AG09319 (cell line): ENCODE measurements at places on chromosomes 2 and 18.
A peak's percentile ranks its signal among the peaks of the same experiment; 100 is the strongest.

DNA sequence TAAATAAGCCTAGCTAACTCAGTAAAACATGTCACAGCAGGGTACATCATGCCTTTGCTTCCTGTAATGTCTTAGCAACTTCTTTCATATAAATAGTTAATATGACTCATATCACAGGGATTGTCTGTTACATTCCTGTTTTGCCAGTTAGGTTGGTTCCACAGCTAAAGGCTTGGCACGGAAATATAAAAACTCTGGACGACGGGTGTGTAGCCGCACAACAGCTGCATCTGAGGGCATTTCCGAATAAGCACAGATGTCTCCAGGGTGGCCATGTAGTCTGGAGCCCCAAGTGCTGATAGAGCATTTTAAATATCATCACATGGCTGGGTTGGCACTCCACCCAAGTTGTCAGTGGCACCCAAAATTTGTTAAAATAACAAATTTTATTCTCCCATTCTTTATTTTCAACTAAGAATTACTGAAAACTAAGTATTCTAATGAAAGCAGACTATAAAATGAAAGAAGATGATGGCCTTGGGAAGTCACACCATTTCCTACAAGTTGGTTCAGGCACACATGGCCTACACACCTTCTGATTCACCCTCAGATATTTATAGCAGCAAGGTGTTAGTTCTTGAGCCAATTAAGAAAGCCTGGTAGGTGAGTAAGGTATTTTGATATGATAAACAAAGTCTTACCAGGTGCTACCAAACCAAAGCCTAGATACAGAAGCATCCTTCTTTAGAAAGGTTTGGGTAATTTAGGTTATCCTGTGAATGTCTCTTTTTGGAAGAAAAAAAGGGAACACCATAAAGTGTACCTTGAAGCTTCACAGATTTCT lies 61.8 kb upstream of the STK17B start:
- DNase-seq, result no peak

GRCh38 chr18:23619388-23619881 lies 33.1 kb upstream of the NPC1 start:
- DNase-seq, result no peak

- DNase-seq, result no peak
Observed at GRCh38 chr18:32297579-32298170, 107.8 kb downstream of the MEP1B start.

DNA sequence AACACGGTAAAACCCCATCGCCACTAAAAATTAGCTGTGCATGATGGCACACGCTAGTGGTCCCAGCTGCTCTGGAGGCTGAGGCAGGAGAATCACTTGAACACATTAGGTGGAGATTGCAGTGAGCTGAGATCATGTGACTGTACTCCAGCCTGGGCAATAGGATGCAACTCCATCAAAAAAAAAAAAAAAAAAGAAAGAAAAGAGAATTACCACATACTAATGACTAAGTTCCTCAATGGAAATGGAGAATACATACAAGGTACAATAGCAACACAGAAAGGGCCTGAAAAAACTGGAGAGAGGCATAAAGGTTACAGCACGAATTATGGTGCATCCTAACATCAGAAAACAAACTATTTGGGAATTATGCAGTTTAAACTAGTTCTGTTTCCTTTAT lies 81.3 kb downstream of the CDH2 start:
- DNase-seq, result no peak

DNA sequence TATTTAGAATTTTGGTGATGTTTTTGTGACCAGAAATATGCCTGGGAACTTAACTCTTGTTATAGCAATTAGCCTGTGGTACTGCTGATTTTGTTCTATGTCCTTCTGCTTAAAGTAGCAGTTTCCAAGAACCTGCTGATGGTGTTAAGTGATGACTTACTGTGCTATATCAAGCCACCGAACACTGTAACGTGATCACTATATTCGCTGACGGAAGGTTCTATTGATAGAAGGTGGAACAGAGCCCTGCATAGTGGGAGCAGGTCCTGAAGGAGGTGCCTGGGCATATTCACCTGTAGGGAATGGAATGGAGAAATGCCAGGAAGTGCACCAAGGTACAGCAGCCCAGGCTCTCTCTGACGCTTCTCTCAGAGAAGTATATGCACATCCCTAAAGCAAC lies 76.8 kb downstream of the UXS1 start:
- no peak for DNase-seq

DNA sequence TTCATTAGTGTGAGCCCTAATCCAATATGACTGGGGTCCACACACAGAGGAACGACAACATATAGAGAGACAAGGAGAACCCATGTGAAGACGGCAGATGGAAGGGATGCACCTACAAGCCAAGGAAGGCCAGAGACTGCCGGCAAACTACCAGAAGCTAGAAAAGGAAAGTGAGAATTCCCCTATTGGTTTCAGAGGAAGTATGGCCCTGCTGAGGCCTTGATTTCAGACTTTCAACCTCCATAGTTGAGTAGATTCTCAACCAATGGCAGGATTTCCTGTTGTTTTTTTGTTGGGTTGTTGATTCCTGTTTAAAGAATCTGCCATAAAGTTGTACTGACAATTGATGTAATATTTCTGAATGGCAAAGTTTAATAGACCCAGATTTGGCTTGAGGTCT lies 241.5 kb downstream of the SATB2 start:
- no peak for DNase-seq

GRCh38 chr2:232286001-232286868 lies 92.3 kb upstream of the ALPP start:
- no peak for DNase-seq

- DNase-seq, result no peak
Observed at GRCh38 chr2:3807853-3808252, 104.5 kb downstream of the DCDC2C start.

- no peak for DNase-seq
Observed at GRCh38 chr2:110837446-110838409, 105.4 kb downstream of the ACOXL start.

DNA sequence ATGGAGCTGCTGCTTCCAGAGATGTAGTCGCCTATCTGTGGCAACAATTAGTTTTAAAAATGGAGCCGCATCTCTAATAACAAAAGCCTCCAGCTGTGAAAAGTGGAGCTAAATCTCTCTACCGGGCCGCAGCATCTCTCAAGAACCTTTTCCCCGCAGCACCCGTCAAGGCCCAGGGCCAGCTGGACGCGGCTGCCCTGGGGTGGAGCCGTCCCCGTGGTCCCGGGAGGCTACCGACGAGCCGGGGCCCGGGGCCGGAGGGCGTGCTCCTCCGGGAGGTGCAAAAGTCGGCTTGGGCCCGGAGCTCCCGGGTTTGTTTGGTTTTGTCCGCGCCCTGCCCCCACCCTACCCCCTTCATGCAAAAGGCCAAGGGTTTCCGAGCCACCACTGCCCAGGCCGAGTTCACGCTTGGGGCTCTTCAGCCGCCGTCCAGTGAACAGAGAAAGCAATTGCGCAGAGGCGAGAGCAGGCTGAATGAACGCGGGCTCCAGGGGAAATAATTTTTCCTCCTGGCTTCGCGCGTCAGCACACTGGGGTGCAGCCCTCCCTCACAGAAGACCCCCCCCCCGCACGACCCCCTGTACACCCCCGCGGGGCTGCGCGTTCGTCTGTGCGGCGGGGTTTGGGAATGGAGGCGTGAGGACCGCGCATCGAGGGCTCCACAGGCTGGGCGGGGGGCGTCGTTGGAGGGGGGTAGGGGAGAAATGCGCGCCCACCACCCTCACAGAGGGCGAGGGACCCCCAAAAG lies 557 bp upstream of the GREB1L start:
- DNase-seq, result no peak

- no peak for DNase-seq
Observed at GRCh38 chr18:44497311-44497710, 183.4 kb upstream of the SETBP1 start.

- DNase-seq, result no peak
Observed at GRCh38 chr2:141692829-141693228, 438.0 kb downstream of the LRP1B start.

GRCh38 chr2:67015681-67016080 lies 381.5 kb upstream of the ETAA1 start:
- no peak for DNase-seq

GRCh38 chr18:4125224-4125623 lies 329.9 kb downstream of the DLGAP1 start:
- no peak for DNase-seq

GRCh38 chr18:58400331-58400870 lies 228.5 kb downstream of the ALPK2 start:
- peak; percentile 56 for DNase-seq

GRCh38 chr2:238138331-238139195 lies at the start of gene KLHL30:
Gene KLHL30, plus strand, starts transcription at chr2:238138668. Its CDS starts 2,087 bp downstream, at chr2:238140755.
- DNase-seq, result no peak

- no peak for DNase-seq
Observed at GRCh38 chr2:73939419-73939818, 12.7 kb downstream of the DGUOK start.

- no peak for DNase-seq
Observed at GRCh38 chr2:204081487-204082425, 145.2 kb downstream of the ICOS start.

GRCh38 chr18:67232406-67232805 lies 284.1 kb downstream of the DSEL start:
- DNase-seq, result peak; percentile 36

- DNase-seq, result no peak
Observed at GRCh38 chr2:235001237-235002133, 49.7 kb downstream of the SH3BP4 start.
